ENCODE measurements at places on chromosomes 11 and 22.

- no peak for DNase-seq
Observed at GRCh38 chr11:112999520-112999919, 38.3 kb downstream of the NCAM1 start.

DNA sequence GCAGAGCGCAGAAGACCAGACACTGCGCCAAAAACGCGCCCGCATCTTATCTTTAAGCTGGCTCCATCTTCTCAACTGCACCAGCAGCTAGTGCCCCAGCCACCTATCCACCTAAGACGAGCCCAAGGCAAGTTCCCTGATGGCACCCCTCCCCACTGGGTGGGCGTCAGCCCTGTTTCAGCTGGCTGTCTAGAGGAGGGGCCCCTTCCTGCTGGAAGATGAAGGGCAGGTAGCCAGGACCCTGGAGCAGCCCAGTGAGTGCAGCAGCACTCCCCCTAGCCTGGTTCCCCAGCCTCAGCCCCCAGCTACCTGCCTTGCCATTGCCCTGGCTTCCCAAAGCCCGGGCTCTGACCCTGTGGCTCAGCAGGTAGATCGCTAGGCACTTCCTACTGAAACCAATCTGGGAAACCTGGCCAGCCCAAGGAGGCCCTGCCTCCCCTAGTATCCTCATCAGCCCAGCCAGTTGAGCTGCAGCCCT, 28.3 kb downstream of the ARVCF start:
- DNase-seq: no peak

DNA sequence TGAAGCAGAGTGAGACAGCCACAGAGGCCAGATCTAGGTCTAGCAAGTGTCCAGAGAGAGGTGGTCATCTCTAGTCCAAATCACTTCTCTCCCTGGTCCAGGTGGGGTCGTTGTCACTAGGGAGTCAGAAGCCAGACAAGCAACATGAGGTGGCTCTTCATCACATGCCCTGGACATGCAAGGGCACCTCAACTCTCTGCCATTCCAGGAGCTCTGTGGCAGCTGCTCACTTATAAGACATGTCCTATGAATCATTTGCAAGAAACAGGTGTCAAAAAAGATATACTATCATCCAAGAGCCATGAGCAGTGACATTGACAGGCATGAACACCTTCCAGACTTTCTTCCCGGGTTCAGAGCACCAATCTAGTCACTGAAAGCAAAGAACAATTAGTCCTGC, 130.8 kb downstream of the GALNT18 start:
- no peak for DNase-seq

DNA sequence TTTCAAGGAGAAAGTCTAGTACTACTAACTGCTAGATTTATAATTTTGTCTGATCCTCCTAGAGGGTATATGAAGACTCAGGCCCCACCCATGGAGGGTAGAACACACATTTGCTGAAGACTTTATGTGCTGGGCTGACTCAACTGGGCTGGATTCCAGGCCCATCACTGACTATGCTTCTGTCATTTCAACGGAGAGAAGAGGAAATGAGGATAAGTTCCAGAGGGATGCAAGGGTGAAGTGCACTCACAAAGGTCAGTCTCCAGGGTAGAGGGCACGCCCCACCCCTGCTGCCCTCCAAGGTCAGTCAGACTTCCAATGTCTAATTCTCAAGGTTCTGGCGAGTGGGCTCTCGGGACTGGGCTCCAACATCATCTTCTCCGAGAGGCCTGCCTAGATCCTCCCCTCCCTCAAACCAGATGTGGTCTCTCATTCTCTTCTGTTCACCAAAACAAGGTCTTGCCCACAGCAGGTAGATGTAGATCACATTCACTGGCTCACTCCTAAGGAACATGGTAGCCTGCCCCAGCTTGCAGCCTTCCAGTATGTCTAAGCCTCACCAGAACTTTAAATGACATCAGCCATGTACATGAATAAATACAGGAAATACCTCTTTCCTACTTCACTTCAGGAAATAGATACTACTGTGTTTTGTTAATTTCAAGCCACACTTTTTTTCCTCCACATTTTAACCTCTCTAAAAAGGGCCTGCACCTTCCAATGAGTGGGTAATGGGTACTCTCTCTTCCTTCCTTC, 7.3 kb upstream of the C11orf86 start:
- no peak for DNase-seq

GRCh38 chr22:29311464-29312217, 3.9 kb downstream of the RASL10A start:
- DNase-seq: no peak

DNA sequence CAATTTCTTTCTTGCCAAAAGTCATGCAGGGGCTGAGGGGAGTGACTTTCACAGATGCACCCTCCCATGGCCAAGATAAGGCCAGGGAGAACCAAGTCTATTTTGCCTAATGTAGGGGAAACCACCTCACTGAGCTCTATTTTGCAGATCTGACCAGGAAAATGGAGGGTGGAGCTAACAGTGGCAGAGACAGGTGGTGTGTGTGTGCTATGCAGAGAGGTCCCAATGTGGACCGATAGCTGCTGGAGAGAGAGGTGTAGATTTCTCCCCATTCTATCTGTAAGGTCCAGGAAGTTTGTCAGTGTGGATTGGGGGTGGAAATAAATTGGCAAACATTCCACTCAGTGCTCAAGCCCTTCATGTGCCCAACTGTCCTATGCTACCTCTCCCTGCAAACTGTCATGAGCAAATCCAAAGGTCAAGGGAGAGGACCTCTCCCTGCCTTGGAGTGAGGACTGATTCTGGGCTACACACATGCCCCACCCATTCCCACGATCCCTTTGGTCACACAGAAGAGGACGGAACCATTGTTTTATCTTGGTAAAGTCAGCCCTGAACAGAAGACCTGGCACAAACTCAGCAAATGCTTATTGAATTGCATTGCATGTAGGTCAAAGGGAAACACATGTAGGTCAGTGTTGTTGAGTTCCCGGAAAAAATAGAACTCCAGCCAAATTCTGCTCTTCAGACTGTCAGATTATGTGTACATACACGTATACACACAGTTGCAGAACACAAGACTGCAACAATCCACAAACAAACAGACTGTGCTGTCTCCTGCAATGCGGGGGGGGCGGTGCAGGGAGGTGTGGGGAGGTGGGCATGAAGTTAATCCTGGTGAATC, 65.9 kb downstream of the C11orf58 start:
- DNase-seq: no peak

GRCh38 chr11:69394869-69395246, 86.6 kb upstream of the LINC01488 start:
- DNase-seq: no peak

DNA sequence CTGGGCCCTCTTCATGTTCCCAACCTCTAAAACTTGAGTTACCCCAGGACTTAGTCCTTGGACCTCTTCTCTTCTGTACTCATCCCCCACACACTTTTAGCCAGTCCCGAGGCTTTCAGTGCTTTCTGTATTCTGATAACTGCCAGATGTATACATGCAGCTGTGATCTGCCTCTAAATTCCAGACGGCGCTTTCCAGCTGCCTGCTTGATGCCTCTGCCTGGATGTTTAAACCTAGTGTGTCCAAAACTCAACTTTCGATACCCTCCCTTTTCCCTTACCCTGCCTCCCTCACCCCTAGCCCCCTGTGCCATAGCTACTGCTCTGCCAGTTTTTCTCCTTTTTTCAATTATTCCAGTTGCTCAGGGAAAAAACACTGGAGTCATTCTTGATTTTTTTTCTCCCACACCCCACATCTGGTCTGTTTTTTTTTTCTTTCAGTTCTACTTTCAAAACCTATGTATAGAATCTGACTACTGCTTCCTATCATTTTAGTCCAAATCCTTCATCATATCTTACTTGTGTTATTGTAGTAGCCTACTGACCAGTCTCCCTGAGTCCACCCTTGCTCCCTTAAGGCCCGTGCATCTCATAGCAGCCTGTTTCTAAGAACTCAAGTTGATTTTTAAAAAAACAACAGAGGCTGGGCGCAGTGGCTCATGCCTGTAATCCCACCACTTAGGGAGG, 32.9 kb upstream of the TECTA start:
- no peak for DNase-seq

- no peak for DNase-seq
Observed at GRCh38 chr11:91749251-91749650, 475.4 kb upstream of the FAT3 start.

DNA sequence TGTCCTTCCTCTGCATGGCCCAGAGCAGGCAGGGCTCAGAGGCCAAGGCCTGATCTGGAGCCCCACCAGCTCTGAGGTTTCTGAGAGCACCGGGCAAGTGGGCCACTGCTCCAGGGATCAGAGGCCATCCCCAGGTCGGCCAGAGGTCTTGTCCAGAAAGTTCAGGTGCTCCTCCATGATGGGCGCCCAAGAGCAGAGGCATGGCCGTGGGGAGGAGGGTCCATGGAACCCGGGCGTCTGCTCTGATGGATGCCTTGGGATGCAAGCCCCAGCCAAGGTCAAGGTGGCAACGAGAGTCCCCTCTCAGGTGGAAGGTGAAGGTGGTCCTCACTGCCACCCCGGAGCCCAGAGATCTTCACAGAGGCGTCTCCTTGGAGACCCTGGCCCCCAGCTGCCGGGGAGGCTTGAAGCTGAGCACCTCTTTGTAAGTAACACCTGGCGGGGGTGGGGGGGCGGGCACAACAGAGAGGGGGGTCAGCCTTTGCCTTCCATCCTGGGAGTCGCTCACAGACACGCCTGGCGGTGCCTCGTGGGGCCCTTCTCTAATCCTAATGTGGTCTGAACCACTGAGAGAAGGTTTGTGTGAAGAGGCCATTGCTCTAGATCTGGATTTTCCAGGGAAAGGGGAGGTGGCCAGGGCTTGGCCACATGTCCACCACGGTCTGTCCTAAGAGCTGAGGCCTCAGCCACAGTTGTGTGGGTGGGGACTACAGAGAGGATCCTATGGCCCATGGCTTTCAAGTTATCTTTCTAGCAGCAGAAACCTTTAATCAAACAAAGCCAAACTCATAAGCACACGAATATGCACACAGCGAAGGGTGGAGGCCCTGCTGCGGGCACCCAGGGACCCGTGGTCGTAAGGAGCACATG, 2.2 kb upstream of the HDAC10 start:
- DNase-seq: no peak

DNA sequence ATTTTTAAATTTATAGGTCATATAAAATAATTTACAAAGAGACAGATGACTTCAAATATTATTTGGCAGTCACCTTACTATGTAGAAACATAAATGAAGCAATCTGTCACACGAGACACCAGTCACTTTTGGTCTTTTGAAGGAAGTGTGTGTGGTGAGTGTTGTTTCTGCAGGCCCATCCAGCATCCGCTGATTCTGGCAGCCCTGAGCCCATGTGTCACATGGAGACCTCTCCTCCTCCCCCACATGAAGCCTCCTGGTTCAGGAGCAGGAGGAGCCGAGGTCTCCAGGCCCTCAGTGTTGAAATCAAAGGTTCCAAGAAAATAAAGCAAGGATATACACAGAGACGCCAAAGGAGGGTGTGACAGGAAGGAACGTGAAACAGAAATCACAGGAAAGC, 60.1 kb downstream of the ARFGAP3 start:
- DNase-seq: no peak

GRCh38 chr11:130772266-130773227, 143.7 kb downstream of the SNX19 start:
- no peak for DNase-seq

- no peak for DNase-seq
Observed at GRCh38 chr11:11636671-11637070, 14.9 kb upstream of the GALNT18 start.

DNA sequence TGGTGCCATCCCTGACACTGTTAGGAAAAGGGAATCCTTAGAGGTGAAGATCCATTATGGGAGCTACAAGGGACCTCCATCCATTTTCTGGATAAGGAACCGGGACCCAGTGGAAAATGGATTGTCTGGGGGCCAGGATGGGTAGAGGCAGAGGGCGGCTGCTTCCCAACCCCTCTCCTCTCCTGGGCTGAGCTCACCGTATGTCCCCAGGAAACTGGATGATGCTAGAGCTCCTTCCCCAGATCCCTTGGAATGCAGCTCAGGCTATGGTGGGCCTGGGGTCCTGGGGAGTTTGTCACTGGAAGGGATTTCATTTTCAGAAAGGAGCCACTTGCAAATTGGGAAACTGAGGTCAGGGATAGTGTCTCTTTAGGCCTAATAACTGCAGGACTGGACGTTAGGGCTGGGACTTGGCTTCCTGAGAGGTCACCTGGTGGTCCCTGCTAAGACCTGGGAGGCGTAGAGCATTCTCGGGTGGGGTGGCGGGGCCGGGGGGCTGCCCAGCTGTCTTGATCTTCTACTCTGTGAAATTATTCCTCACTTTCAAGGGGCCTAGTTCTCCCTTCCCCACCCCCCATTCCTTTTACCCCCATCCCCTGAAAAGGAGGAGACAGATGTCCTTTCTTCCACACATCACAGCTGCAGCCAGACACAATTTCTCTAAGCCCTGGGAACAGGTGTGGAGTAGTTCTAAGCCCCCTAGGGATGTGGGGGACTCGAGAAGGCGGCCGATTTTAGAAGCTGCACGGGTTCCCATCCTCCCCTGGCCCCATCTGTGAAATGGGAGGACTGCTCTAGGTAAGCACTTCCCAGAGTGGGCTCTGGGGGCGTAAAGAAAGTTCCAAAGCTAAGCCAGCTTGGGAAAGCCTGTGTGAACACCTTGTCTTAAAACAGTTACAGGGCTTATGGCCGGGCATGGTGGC, 99.8 kb downstream of the PKNOX2 start:
- DNase-seq: no peak

DNA sequence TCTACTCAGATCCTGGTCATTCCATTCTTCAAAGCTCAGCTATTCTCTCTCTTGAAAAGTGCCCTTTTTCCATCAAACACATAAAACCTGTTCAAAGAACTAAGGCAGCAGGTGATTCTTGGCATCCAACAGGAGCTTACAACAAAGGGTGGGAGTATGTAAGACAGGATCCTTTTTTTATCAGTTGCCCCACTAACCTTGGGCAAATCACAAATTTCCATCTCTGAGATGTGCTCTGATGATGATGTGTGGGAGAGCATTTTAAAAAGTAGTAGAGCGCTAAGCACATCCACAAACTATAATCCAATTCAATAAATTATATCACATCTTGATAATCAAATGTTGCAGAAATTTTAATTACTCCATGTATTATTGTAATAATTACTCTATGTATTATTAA, 53.7 kb upstream of the FDX1 start:
- no peak for DNase-seq

- DNase-seq: no peak
Observed at GRCh38 chr11:46490666-46491065, 99.1 kb upstream of the CHRM4 start.

DNA sequence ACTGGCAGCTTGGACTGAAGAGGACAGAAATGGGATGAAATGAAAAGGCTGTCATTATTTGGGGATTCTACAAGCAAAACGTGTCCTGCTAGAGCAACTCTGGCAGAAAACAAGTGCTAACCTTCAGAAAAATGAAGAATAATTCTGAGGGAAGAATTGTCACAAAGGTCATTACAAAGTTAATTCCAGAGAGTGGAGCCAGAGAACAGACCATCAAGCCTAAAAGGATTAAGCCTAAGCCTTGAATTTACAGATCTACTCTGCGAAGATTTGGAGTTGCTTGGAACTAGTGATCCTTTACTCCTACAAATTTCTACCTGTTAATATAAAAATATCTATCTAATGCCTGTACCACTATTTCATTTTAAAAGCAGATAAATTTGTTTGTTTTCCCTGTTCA, 1077.3 kb upstream of the CNTN5 start:
- no peak for DNase-seq

DNA sequence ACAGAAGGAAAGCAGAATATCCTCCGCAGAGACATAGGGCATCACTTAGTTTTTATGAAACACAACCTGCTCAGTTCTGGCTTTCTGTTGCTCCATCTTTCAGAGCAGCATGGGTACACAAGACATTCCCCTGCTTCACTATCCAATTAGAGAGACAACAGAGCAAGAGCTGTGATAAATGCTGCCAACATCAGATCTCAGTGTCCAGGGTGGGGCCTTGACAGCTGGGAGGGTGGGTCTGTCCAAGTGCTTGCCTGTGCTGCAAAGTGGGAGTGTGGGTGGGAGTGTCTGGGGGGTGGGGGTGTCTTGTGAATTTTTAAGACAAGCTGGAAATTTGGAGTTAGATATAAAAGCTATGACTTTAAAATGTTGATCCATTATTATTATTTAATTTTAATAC, 369.6 kb downstream of the TENM4 start:
- DNase-seq: no peak
